ENCODE measurements at places on chromosomes 3 and 15.

DNA sequence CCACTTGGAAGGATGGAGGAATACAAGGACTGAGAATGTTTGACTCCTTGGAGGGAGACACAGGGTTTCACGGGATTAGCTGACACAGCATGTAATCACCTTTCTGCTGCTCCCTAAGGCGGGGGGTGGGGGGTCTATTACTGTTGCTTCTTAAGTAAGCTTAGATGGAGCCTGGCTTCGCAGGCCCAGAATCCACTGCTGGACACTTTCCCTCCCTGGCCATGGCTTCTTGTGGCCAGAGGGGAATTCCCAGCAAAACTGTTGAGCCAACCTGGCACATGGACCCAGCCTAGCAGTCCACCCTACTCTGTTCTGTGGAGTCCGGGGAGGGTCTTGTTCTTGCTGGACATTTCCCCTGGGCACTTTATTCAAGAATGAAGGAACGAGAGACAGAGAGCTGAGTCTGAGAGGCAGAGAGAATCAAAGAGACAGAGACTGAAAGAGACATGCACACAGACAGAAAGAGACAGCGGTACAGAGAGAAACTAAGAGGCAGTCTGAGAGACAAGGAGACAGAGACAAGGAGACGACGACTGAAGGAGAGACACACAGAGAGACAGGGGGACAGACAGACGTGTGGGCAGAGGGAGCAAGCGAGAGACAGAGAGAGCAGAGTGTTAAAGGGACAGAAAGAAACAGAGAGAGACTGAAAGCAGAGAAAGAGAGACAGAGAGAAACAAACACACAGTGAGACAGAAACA, 55.6 kb upstream of the DLG1 start:
- DNase-seq: no peak

DNA sequence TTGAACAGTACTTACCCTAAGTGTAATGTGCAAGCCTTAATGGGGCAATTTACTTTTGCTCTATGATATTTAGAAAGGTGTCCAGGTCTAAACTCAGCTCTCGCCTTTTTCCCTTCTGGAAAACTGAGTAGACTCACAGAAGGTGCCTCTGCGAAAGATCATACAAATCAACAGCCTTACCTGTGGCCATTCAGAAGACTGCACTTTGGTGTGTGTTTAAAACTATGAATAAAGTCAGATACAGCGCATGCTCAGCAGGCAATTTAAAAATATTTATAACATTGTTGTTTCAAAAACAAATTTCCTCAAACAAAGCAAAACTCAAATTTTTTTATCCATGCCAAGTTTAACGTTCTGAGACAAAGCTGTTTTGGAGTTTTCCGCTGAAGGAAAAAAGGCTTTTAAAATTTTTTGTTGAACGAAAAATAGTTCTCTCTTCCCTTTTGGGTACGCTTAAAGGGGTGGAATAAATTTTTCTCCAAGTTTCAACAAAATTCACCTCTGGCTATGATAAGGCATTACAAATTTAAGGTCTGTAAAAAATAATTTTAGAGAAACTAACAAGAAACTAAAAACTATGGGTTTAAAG, 156.3 kb downstream of the TIGIT start:
- DNase-seq: peak; percentile 70

DNA sequence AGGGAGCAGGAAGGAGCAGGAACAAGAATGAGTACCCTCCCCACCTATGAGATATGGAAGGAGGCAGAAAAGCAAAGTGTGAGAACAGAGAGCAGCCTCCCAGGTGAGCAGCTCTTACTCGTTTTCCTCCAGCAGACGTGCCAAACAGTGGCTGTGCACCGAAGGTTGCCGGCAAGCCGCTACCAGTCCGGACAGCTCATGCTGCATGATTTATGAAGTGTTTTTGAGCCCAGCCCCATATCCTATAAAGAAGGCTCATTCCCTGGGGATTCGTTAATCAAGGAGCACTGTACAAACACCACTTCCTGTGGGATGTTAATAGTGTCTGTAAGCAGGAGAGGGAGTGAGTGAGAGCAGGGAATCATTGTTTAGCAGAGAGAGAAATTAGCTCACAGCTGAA, 118.3 kb upstream of the FOXB1 start:
- peak; percentile 55 for DNase-seq

- no peak for DNase-seq
Observed at GRCh38 chr3:123344175-123344906, 104.5 kb downstream of the ADCY5 start.

DNA sequence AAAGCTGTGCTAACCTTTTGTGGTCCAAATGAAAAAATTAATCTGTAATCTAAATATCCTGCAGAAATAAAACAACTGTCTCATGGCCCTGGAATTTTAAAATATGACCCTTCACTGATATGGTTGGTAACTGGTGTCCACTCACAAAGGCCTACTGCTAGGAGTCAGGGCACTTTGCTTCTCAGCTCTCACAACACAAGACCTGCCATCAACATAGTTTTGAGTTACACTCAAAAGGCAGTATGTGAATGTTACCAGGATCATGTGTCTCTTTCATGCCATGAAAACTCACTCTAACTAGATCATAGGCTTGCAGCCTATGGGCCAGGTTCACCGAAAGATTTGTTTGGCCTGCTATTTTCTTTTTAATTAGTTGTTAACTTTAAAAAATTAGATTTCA, 10.0 kb upstream of the MLF1 start:
- no peak for DNase-seq

GRCh38 chr3:9416139-9416780, 18.8 kb downstream of the SETD5 start:
- DNase-seq: no peak

DNA sequence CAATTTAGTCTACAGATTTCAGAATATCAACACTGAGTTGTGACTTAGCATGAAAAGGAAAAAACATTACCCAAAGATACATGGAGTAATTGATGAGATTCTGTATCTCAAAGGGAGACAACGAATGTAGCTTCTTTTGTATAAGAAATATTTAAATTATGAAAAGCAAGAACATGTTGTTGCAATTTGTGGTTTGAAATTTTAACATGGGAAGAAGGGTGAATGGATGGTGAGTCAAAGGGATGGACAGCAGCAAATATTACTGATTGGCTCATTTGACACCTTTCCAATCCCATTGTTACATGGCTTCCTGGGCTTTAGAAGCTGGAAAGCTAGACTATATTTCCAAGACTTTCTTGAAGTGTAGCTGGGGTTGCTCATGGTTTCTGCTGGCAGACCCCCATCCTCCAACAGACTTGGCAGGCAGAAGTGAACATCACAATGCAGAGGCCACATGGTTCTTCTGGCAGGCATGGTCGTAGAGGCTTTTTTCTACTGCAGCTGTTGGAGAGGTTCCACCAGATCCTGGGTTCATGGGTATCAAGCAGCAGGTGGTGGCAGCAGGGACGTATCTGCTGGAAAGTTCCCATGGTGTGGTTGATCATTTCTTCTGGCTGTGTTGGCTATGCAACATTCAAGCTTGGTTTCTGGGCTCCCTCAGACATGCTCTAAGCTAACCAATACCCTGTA, 47.2 kb upstream of the KPNA4 start:
- no peak for DNase-seq

DNA sequence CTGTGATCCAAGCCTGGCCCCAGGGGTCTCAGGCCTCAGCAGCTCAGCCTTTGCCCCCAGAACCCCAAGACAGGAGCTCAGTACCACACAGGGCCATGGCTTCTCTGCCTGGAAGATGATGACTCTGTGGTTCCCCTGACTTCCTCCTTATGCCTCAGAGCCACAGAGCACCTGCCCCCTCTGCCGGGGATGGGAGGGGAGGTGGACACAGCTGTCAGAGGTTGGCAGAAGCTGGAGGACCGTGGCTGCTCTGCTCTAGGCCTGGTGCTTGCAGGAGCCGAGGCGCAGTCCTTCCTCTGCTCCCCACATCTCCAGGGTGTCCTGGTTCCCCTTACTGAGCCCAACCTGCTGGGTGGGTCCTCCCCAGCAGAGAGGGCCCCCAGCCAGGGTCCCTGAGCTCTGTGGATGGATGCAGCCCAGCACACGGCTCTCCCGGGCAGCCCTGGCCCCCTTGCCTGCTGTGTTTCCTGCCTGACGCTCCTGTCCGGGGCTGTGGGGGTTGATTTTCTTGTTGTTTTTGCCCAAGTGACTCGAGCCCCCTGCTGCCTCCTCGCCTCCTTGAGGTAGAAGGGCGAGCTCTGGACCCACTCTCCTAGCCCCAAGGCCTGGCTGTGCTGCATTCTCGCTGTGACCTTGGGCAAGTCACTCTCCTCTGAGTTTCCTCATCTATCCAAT, 36.6 kb downstream of the PSTPIP1 start:
- peak; percentile 30 for DNase-seq

DNA sequence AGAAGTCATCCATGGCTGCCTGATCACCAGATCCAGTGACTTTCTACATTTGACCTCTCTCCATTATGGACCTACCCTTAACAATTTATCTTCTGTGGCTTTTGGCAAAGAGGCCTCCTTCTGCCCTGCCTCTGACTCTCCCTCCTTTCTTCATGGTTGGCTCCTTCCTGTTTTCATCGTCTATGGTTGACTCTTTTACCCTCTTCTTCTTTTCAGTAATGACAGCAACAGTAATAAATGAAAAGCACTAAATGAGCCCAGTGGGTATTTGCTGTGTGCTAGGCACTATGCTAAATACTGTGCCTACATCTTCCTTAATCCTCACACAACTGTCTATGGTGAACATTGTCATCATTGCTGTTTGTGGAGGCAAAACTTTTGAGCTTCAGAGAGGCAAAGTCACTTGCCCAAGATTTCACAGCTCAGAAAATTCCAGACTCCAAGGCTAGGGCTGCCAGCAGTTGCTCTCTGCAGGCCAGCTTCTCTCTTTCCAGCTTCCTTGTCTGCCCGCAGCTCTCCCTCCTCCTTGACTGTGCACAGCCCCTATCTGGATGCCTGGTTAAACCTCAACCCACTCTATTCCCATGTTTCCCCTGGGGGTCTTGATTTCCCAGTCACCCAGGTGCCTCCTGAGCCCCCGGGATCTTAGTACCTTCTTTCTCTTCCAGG, 24.6 kb downstream of the ITPR1 start:
- no peak for DNase-seq

DNA sequence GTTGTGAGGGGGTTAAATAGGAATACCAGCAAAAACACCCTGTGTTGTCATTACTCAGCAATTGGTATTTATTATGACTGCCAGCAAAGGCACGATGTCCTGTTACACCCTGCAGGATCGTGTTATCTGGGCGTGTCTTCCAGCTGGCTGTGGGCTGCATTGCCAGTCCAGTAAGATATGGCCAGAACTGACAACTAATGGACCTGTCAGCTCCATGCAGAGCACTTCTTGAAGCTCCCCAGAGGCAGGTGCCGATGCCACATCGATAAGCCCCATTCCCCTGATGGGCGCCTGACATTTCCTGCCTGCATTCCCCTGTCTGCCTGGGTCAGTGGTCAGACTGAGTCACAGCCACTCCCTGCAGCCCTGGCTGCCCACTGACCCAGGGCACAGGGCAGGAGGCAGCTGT, 79.7 kb upstream of the RASGRF1 start:
- DNase-seq: no peak

DNA sequence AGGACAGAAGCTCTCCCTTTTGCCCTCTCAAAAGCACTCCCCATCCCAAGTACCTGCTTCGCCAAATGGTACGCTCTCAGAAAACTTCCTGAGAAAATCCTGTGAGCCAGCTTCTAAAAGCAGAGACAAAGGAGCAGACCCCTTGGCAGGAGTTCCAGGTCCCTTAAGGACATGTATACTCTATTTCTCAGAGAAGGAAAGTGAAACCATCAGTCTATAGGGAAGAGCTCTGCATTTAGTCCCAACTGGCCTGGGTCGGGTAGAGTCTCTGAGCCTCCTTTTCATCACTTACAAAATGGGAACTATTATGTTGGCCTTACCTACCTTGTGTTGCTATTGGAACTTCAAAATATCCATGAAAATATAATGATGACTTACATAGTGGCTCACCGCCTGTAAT, 19.7 kb downstream of the DAPK2 start:
- no peak for DNase-seq

- DNase-seq: no peak
Observed at GRCh38 chr3:88231207-88231606, 81.4 kb downstream of the C3orf38 start.

DNA sequence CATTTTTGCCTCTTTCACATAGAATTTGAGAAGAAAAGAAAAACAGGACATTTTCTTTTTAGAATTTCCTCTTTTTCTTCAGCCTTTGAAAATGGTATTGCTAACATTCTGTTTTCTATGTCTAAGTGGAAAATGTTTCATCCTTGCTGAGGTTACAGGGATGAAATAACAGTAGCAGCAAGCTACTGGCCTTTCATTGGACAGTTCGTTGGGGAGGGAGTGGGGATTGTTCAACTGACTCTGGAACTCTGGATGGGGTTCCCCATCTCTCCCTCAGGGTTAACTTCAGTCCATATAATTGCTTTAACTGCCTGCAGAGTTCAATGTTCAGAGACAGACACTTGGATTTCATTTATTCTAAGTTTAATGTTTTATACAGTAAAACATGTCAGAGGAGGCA, 346.0 kb downstream of the NLGN1 start:
- no peak for DNase-seq

- no peak for DNase-seq
Observed at GRCh38 chr3:60553144-60553543, 698.1 kb downstream of the FHIT start.
